Sigmoid colon (tissue), 7 donors: ENCODE measurements at places on chromosomes 3 and 15. TPM values are rescaled to one million over a fixed set of nuclear protein-coding genes. Genes with fewer than 3 reads are reported as not detected.

The ZFAND6 gene
- total RNA-seq: 172 TPM

DNA sequence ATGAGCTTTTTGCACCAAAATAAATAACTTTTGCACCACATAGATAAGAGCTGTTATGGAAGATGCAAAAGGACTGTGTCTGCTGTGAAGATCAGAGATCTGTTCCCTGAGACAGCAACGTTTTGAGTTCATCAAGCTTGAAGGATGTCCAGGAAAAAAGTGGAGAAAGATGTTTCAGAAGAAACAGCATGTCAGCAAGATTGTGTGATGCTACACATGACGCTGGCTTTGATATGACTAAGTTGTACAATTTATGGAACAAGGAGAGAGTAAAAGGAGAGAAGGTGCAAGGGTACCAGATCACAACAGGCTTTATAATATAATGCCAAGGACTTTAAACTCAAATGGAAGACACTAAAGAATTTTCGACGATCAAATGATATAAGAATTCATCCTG is 16.6 kb downstream of the TJP1 start:
- DNase-seq: no peak

- no peak for DNase-seq
Observed at GRCh38 chr3:107633327-107634098, 110.8 kb downstream of the BBX start.

DNA sequence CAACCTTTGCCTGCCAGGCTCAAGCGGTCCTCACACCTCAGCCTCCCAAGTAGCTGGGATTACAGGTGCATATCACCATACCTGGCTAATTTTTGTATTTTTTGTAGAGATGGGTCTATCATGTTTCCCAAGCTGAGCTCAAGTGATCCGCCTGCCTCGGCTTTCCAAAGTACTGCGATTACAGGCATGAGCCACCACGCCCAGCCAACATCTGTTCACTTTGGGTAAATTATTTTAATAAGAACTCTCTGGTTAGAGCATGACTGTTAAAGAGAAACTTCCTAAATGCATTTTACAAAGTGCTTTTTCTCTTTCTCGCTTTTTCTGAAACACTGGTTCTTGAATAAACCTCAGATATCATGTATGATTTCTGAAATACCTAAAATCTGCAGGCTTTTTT is 172.5 kb downstream of the PTPRG start:
- DNase-seq: no peak

The CD86 gene
- 5.8 TPM for total RNA-seq

DNA sequence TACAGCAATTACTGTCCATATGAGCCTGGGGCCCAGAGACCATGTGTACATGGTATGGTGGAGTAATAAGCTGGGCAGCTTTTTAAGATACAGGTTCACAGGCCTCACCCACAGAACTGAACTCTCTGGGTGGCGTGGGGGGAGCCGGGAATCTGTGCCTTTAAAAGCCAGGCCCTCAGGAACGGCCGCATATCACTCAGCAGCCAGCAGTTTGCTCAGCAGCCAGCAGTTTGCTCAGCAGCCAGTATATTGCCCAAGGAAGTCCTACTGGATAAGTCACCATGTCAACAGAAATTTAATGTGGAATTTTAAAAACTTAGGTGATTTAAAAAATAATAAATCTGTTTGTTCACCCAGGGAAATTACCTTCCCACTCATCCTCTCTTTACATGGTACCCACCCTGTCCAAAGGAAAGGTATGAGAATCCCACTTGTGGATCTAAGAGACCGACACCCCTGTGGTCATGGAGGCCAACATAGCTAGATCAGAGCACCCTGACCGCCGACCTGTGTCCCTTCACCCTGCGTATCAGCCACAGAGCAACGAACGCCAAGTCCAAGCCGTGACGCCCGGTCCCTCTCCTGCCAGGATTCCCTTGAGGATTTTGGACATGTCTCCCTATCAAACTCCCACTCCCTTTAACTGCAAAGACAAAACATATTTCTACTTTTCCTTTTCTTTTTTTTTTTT is 95.7 kb upstream of the CHRM5 start:
- no peak for DNase-seq

DNA sequence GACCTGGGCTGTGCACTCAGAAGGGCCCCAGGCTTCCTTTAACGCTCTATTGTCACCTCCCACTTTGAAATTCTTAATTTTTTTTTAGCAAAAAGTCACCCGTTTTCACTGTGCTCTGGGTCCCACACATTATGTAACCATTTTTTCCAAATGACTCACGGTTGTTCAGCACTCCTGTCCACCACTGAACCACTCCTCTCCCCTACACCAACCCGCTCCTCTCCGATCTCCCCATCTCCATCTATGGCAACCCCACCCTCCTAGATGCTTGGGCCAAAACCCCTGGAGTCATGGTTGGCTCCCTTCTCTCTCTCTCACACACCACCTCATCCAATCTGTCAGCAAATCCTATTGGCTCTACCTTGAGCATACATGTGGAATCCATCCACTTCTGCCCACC is 41.2 kb upstream of the LINGO1 start:
- DNase-seq: no peak
